AG04450 (cell line): ENCODE measurements at places on chromosomes 3 and 15.

- no peak for DNase-seq
Observed at GRCh38 chr3:38684546-38684945, 35.1 kb upstream of the SCN5A start.

- DNase-seq: no peak
Observed at GRCh38 chr3:181955566-181955965, 243.8 kb downstream of the SOX2 start.

DNA sequence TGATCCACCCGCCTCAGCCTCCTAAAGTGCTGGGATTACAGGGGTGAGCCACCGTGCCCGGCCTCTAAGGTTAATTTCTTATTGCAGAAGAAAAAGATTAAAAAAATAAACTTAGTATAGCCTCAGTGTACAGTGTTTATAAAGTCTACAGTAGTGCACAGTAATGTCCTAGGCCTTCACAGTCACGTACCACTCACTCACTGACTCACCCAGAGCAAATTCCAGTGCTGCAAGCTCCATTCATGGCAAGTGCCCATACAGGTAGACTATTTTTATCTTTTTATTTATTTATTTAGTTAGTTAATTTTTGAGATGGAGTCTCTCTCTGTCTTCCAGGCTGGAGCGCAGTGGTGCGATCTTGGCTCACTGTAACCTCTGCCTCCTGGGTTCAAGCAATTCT, 3.2 kb upstream of the FLNB start:
- DNase-seq: no peak

GRCh38 chr3:140378571-140379340, 299.1 kb upstream of the TRIM42 start:
- DNase-seq: no peak

DNA sequence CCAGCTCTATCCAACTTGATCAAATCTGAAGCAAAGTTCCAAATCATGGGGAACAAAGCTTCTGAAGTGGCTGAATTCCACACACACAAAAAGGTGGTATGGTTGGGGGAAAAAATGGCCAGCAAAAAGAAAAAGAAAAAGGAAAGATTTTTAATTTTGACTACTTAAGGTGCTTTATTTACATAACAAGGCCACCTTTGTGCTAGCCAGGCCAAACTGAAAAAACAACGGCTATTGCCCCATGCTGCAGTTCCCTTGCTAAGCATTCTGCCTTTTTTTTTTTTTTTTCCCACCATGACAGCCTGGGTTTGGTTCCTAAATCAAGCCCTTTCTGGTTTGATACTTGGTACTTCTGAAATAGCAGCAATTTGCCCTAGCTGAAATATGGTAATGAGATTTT, 66.5 kb upstream of the DAZL start:
- DNase-seq: no peak
